ENCODE measurements at places on chromosomes 5 and 9.

GRCh38 chr5:2920312-2920711 lies 168.8 kb upstream of the IRX2 start:
- DNase-seq = no peak

DNA sequence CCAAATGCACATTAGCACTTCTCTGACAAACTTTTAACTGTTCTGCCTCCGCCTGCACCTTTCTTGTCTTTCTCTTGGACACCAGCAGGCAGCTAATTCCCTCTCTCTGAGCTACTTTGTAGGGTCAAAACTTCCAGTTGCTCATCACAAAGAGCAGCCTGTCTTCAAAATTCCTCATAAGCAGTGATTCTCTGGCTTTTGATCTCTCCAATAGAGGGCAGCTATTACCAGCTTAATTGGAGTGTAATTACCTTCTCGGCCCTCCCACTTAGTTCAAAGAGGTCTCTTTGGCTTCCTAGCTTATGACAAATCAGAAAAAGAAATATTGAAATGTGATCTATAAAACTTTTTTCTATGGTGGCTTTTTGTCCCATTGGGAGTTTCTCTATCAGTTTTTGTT lies 43.6 kb upstream of the RAD23B start:
- peak; percentile 21 for DNase-seq

DNA sequence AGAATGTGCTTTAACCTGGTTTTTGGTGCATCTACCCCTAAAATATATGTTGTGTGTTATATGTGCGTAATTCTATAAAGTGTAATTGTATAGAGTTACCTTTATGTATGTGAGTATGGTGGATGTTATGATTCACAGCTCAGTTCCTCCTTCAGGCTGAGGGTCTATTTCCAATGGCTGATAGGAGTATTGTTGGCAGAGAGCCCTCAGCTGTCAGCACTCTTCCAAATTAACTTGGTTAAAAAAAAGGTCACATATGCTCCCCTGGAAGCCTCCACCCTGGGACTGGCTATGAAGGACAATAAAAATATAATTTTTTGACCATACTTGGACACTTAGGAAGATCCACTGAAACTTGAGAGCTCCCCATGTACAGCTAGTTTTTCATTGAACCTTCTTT lies 250.4 kb upstream of the CDH12 start:
- no peak for DNase-seq

DNA sequence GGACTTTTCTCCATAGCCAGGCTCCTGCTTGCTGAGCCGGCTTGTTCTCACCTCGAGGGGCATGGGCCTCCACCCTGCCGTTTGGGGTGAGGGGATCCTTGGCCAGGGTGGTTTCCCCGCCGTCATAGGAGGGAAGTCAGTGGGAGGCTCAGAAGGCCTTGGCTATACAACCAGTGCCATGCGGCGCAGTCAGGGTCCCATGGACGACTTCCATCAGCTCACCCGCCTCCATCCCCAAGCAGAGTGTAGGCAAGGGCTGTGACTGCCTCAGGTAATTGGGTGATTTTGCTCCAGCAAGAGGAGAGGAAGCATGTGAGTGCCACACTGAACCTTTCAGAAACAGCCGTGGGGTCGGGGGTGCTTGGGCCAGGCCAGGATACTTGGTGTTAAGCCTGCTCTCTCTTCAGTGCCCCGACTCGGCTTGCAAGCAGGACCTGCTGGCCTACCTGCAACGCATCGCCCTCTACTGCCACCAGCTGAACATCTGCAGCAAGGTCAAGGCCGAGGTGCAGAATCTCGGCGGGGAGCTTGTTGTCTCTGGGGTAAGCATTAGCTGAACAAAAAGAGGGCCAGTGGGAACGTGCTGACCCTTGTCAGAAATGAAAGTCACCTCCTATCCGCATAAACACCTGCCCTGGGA lies 57.2 kb upstream of the LRRTM2 start:
- DNase-seq = no peak

GRCh38 chr9:115883467-115884329 lies 269.9 kb upstream of the PAPPA start:
- DNase-seq = no peak

GRCh38 chr9:121690316-121690715 lies 38.9 kb downstream of the DAB2IP start:
- no peak for DNase-seq

- peak; percentile 82 for DNase-seq
Observed at GRCh38 chr9:35814106-35814840, 569 bp downstream of the HINT2 start.

DNA sequence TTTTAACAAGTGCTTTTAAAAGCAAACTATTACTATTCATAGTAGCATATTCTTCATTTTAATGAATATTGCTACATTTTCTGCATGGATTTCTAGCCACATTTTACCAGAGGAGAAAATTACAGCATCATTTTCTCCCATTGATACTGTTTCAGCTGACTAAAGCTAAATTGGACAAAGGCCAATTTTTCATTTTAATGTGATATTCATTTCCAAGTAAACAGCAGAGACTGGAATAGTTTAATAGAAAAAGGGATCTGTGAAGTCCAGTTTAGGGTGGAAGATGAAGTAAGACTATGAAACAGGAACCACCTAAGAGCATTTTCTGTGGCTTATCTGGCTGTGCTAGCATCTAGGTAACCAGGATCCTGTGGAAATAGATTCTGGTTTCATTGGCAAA lies 128.1 kb downstream of the GIN1 start:
- DNase-seq = no peak

- DNase-seq = no peak
Observed at GRCh38 chr5:14112998-14113652, 30.0 kb upstream of the TRIO start.

GRCh38 chr5:111753884-111754589 lies 3.0 kb downstream of the NREP start:
- no peak for DNase-seq

GRCh38 chr5:66987540-66987939 lies 209.1 kb downstream of the CD180 start:
- no peak for DNase-seq

DNA sequence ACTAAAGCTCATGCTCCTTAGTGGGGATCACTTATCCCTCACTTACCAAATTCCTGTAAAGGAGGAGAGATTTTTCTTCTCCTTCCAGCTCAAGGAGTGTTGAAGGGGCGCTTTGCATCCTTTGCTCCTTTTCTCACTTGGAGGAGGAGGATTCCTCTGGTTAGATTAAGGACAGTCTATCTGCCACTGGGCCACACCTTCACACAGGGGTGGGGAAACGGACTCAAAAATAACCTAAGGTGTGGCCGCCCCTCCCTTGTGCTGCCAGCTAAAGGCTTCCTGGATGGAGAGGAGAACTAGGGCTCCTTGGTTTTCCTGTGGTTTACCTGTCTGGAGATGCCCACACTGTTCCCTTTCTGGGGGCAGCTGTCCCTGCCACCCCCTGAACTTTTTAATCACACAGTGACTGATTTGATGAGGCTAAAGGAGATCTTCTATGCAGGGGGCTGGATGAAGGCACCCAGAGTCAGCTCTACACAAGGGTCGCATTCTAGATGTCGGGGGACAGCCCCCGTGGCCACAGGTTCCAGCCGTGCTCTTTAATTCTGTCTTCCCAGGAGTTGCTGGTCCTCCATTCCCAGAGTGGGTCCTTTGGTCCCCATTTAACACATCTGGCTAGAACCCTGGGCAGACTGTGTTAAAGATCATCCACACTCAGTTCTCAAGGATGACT lies 14.4 kb downstream of the GLRX start:
- DNase-seq = no peak

DNA sequence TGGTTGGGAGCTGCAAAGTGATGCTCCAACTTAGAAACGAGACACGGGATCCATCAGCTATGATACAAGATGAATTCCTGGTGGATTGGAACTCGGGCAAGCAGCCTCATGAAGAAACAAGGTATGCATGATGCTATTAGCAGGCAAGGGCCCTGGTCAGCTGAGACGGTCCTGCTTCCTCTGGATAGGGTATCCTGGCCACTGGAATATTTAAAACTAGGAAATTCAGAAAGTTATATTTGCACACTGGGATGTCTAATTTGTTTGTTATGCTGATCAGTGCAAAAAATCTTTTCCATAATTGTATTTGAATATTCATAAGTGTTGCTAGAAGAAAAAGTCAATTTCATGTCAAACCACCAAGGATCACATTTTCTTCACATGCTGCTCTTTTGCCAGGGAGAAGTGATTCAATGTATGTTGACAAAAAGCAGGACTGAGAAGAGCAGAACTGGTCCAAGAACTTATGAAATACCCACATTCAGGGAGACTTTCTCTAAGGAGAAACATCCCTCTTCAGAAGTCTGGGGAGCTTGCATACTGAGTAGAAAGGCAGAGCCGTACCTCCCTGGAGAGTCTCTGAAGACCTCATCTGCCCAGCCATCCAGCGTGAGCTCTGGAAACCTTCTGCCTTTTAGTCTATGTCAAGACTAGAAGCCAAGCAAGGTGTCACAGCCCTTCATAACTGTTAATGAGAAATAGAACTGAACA lies 6.7 kb upstream of the NXNL2 start:
- DNase-seq = no peak

- DNase-seq = no peak
Observed at GRCh38 chr9:20594608-20595007, 27.7 kb downstream of the MLLT3 start.

GRCh38 chr5:13766236-13766635 lies 178.3 kb downstream of the DNAH5 start:
- no peak for DNase-seq

- no peak for DNase-seq
Observed at GRCh38 chr9:3750321-3750720, 224.5 kb upstream of the RFX3 start.

- DNase-seq = no peak
Observed at GRCh38 chr9:95005278-95006143, 279.0 kb downstream of the AOPEP start.

GRCh38 chr9:123960366-123960765 lies 30.4 kb upstream of the DENND1A start:
- DNase-seq = no peak

- peak; percentile 78 for DNase-seq
Observed at GRCh38 chr5:80082731-80083100, 47.6 kb downstream of the THBS4 start.

GRCh38 chr5:179866241-179867078 lies 7.8 kb upstream of the MRNIP start:
- DNase-seq = no peak

GRCh38 chr5:181187500-181188213 lies 17.3 kb downstream of the TRIM7 start:
- peak; percentile 74 for DNase-seq

DNA sequence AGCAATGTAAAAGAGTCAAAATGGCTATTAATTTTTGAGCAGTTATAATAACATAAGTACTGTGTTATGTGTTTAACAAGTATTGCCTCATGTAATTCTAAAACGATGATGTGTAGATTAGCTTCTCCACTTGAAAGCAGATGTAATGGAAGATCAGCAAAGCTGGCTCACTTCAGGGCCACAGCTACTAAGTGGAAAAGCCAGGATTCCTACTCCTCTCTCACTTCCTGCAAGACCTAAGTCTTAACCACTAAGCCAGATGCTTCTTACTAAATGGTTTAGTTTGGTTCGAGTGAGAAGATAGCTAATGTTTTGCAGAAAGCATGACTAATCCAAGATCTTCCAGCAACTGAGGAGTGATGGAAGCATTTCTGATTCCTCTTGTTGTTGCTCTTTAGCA lies 15.7 kb upstream of the TNC start:
- no peak for DNase-seq

- no peak for DNase-seq
Observed at GRCh38 chr5:135831851-135832555, 2.5 kb upstream of the SLC25A48 start.

- peak; percentile 84 for DNase-seq
Observed at GRCh38 chr5:151770383-151771258, 1.1 kb upstream of the G3BP1 start.
